ENCODE measurements at places on chromosomes 5 and 9. TPM values are rescaled to one million over a fixed set of nuclear protein-coding genes. Genes with fewer than 3 reads are reported as not detected.

GRCh38 chr5:83368319-83368718 lies 103.2 kb upstream of the VCAN start:
- no peak for DNase-seq

GRCh38 chr9:116716438-116716837 lies 29.3 kb downstream of the TRIM32 start:
- no peak for DNase-seq

- DNase-seq: peak; percentile 60
These were observed 920 bp downstream of the LPCAT1 start for GRCh38 chr5:1522601-1523479.

- DNase-seq: no peak
These were observed 37.1 kb downstream of the PLPP1 start for GRCh38 chr5:55497712-55498111.

GRCh38 chr5:29769474-29769873 lies 1424.0 kb upstream of the CDH6 start:
- DNase-seq: no peak

- no peak for DNase-seq
These were observed 50.4 kb downstream of the ACO1 start for GRCh38 chr9:32434892-32435291.

DNA sequence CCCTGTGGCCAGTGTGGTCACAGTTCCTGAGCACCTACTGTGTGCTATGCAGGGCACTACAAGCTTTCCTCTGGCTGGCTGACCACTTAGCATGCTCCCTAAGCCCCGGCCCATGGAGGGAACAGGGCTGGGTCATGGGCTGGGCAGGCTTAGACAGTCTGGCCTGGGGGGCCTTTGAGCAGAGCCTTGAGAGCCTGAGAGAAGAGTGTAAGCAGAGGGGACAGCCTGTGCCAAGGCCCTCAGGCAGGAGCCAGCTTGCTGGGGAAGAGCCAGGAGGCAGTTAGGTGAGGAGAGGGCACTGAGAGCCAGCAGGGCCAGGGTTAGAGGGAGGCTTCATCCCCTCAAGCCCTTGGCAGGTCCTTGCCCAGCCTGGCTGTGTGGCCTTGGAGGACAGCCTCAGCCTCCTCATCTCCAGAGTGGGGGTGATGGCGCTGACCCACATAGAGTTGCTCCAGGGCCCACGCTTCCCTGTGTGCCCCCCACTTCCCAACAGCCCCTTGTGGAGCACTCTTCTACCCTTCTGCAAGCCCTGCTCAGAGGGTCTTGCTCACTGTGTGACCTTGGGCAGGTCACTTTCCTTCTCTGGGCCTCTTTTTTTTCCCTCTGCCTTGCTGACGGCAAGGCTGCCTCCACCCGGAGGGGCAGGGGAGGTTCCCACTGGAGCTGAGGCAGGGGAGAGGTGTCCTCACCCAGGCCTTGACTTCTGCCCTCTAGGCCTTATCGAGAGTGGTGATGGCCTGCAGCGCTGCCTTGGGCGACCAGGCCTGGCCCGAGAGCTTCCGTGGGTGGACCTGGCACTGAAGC lies 107.1 kb downstream of the PHF2 start:
- DNase-seq: peak; percentile 13

- no peak for DNase-seq
These were observed 127.8 kb downstream of the NFIB start for GRCh38 chr9:14186096-14186495.

DNA sequence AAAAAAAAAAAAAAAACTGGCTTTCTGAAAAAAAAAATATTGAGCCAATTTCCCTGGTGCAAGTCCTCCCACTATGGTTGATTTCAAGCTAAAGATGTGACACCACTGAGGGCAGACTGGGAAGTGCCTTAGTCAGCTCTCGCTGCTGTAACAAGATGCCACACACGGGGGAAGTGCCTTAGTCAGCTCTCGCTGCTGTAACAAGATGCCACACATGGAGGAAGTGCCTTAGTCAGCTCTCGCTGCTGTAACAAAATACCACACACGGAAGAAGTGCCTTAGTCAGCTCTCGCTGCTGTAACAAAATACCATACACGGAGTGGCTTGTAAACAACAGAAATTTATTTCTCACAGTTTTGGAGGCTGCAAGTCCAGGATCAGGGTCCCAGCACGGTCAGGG lies 23.4 kb downstream of the BTNL9 start:
- no peak for DNase-seq

DNA sequence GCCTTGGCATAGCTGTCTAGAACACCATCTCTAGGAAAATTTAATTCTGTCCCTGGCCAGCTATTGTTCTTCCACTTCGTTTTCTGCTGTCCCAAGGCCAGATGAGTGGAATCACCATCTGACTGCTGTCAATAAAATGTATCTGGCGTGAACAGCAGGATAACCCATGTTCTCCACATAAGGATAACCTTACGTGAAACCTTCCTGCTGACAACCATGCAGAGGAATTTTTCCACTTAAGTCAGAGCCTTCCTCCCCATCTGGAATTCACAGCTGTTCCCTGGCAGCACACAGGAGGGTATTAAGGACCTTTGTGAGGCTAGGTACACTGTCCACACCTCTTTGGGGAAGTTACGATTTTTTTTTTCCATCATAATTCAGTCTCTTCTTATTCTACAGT lies 28.6 kb downstream of the RNF44 start:
- no peak for DNase-seq

GRCh38 chr9:12974671-12975070 lies 199.9 kb downstream of the LURAP1L start:
- DNase-seq: no peak

DNA sequence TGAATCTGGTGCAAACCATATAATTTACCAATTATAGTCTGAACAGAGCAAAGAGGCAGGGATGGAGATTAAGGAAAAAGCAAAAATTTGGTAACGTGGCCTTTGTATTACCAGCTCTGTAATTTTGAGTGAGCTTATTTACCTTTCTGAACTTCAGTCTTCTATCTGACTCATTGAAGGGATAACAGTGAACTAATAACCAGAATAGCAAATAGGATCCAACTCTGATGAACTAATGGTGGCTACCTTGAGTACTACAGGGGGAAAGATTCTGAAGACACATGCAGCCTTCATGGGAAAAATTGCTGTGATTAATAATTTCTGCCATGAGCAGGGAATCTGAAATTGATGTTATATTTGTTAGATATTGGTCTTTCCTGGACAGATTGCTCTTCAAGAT lies 23.0 kb upstream of the LARP1 start:
- no peak for DNase-seq

DNA sequence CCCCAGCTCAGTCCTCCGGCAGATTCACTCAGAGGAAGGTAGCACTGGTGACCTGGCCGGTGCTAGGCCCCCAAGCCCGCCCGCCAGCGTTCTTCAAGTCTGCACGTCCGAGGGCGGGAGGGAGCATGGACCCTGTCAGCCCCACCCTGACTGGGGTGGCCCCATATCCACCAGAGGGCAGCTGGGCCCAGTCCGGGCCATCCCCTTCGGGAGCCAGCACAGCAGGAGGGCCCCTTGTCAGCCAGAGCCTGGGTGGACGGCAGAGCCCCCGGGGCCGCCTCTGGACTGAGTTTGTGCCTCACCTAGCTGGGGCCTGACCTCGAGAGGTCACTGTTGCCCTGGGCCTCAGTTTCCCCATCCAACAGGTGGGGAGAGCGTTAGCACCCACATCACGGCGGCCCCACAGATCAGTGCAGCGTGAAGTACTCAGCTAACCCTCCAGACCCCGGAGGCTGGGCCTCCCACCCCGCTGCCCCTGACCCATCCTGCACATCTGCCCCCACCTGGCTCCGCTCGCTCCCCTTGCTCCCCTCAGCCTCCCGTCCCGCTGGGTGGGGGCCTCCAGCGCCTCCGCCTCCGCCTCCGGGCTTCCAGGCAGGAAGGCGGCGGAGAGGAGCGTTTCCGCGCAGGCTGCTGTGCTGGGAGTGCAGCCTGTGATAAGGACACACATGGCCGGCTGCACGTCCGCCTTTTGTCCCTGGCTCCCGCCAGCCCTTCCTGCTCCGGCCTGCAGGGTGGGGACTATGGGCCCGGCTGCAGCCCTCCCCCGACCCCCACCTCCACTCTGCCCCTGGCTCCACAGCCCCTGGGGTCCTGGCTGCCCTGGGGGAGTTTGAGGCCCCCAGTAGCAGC lies 16.6 kb upstream of the EGFL7 start:
- DNase-seq: peak; percentile 89

- no peak for DNase-seq
These were observed 199.3 kb downstream of the C9orf152 start for GRCh38 chr9:110008663-110009062.

GRCh38 chr5:68954618-68954910 lies 139.2 kb upstream of the SLC30A5 start:
- DNase-seq: no peak

DNA sequence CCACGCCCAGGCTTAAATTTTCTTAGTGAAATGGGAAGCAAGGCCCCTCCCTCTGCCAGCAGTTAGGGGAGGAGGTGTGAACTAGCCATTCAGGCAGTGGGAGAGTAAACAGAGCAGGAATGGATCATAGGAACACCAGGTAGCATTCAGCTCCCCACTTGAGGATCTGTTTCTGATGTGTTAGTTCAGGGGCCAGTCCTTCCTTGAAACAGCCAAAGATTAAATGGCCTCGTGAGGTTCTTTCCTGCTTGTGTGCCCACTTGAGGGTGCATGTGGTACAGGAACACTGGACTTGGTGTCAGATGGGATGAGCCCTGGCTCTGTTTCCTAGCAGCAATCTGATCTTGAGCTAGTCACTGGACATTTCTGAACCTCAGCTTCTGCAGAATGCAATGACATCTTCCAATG lies 21.2 kb downstream of the FAXDC2 start:
- DNase-seq: no peak

- no peak for DNase-seq
These were observed 65.6 kb downstream of the CDK5RAP2 start for GRCh38 chr9:120514405-120514804.

- no peak for DNase-seq
These were observed 6.5 kb upstream of the PRLR start for GRCh38 chr5:35236770-35237169.

DNA sequence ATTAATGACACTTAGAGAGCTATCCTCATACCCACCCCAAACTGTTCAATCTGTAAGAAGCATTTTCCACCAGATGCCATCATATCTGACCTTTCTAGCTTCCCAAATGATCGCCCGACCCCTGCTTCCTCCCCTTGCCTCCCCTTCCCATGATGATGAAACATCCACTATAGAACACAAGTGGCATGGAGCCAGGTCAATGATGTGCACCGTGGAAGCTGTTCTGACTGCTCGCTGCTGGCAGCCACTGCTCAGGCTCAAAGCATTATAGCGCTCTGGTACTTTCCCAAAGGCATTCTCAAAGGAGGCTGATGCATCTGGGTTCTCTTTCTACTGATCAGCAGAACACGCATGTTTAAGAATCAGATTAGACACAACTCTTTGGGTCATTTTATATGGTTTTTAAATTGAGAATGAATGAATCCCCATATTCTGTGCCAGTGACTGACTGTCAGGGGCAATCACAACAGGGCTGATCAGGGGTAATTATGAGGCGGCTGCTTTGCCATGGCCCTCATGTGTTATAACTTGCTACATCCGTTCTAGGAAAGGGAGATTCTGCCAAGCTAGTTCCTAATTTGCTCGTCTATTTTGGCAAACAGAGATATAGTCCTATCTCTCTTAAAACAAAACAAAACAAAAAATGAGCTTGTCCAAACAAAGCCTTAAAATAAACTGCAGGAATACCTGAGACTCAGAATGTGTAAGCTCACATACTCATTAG lies 343.7 kb downstream of the ENC1 start:
- DNase-seq: peak; percentile 31

DNA sequence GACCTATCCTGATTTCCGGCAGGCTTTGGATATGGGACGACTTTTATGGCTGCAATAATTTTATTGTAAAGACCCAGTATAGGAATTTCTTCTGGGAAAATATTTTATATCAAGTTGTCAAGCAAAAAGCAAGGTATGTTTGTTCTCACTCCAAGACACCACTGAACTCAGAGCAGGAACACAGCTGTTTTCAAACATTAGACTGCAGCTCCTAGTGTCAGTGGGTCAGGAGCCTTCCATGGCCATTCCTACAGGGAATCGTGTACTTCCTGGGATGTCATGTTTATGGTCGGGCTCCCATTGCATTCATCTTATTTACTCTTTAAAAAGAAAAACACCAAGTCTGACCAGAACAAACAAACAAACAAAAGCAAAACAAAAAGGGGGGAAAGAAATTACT lies 225.3 kb downstream of the TSSK1B start:
- DNase-seq: no peak

DNA sequence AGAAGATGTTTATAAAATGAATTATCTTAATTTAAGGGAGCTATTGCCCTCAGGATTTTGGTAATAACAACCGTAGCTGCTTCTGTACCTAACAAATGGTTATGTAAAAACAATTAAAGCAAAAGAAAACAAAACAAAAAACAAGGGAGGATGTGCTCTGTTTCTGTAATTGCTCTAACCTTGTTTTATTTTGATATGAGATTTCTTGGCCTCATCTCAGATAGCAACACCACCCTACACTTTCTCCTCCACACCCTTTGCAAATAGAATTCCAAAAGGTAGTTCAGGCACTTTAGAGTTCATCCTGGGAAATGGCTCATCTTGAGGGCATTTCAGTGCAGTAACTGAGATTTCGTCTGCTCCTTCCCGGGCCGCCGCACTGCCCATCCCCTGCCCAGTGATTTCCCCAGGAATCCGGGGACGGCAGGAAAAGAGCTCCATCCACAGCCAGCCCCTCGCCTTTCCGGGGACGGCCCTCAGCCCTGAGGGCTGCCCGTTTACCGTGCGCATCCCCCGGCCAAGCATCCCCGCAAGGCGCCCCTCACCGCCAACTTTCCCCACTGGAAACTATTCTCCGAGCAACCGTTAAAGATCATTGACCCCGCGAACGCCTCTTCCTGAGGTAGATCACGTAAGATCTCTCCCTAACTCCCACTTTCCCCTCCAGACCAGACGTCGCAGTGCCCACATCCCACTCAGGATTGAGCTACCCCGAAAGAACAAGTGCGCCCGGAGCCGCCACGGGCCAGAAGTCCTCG lies 1.2 kb downstream of the FNBP1 start:
- peak; percentile 39 for DNase-seq

DNA sequence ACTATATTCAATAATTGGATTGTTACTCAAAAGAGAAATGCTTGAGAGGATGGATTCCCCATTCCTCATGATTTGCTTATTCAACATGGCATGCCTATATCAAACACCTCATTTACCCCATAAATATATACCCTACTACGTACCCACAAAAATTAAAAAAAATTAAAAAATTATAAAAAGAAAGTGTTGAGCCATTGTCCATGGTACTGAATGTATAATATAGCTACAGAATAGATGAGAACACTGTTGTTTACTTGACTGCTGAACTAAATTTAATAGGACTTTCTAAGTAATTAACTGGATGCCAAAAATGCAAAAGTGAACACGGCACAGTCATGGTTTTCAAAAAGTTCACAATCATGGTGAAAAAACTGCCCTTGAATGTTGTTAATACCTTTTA lies 725.8 kb downstream of the KCTD16 start:
- DNase-seq: no peak

Gene TSSK1B
- not detected for total RNA-seq

Gene CCL19
- total RNA-seq: 2.1 TPM

Gene HTR1A
- not detected for total RNA-seq

Gene IL4
- total RNA-seq: not detected

Gene NR4A3
- total RNA-seq: 4.1 TPM

Gene TMOD1
- 205 TPM for total RNA-seq

Gene SWI5
- 16.2 TPM for total RNA-seq

Gene PKD2L2
- 0.55 TPM for total RNA-seq

Gene PTPN3
- total RNA-seq: 48.5 TPM

Gene TRIM41
- total RNA-seq: 23.7 TPM

Gene GFRA3
- total RNA-seq: 0.72 TPM

Gene SPINK4
- total RNA-seq: not detected

Gene ADRB2
- total RNA-seq: 5.4 TPM

Data from left ventricle myocardium superior (tissue), 1 donor.